Tibial nerve (tissue), 4 donors: ENCODE measurements at places on chromosomes 5 and 9. TPM values are rescaled to one million over a fixed set of nuclear protein-coding genes. Genes with fewer than 3 reads are reported as not detected.

- no peaks in the 10 kb centered on the region for H3K4me1 ChIP-seq
- no peaks in the 10 kb centered on the region for H3K27me3 ChIP-seq
- no peak overlapping the region for H3K4me3 ChIP-seq
- DNase-seq: no peak
- no peaks in the 10 kb centered on the region for H3K36me3 ChIP-seq
These were observed 119.1 kb upstream of the RASEF start for GRCh38 chr9:83182071-83182470.

DNA sequence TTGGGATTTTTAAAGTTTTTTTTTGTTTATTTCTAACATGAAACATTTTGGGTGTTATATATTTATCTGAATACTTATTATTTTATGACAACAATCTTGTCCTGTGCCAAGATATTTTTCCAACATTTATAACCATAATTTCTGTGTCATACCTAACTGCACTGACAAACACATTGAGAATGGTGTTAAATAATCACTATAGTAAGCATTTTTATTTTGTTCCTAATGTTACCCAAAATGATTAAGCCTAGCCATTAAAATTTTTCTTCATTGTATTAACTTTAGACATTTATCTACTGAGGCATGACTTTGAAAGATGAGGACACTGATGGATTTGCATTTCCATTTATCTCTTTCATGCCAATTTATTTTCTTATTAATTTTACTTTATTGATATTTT is 91.6 kb upstream of the STK32A start:
- H3K36me3 ChIP-seq: no peaks in the 10 kb centered on the region
- no peak for DNase-seq
- no peaks in the 10 kb centered on the region for H3K4me1 ChIP-seq

DNA sequence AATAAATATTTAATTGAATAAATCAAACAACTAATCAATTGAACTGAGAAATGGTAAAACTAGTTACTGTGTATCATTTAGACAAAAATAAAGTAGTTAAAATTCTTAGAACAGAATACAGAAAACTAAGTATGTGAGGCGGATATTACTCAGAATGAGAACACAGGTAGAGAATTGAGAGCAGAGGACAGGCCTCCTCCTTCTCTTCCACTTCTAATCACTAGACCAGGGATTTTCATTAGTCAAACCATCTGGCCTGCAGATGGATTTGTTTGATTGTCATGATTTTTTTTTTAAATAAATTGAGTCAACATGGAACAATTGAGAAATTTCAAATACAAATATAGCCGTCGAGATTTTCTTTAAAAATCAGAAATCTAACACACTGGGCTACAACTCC is 198.6 kb upstream of the HMHB1 start:
- no peak overlapping the region for H3K4me3 ChIP-seq
- DNase-seq: no peak
- H3K36me3 ChIP-seq: no peaks in the 10 kb centered on the region
- no peak overlapping the region for H3K27ac ChIP-seq
- no peaks in the 10 kb centered on the region for H3K27me3 ChIP-seq
- H3K4me1 ChIP-seq: no peaks in the 10 kb centered on the region

DNA sequence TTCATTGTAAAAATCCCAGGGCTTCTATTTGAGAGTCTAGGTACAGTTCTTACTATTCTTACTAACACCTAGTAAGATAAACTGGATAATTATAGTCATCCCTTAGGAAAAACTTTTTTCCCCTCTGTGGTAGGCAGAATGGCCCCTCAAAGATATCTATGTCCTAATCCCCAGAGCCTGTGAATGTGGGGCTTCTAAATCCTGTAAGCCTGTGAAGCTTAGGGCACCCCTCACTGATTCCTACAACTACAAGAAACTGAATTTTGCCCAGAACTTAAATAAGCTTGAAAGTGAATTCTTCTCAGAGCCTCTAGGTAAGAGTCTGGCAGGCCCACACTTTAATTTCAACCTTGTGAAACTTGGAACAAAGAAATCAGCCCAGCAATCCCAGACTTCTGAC is 130.1 kb upstream of the ACOT12 start:
- no peaks in the 10 kb centered on the region for H3K4me1 ChIP-seq
- no peak overlapping the region for H3K4me3 ChIP-seq
- no peak overlapping the region for H3K27ac ChIP-seq
- H3K27me3 ChIP-seq: no peaks in the 10 kb centered on the region
- H3K36me3 ChIP-seq: no peaks in the 10 kb centered on the region
- DNase-seq: no peak

- peaks cover 58% of the 10 kb centered on the region for H3K4me1 ChIP-seq
- no peaks in the 10 kb centered on the region for H3K27me3 ChIP-seq
- no peaks in the 10 kb centered on the region for H3K36me3 ChIP-seq
- no peak for DNase-seq
These were observed 6.1 kb downstream of the ZNF462 start for GRCh38 chr9:106869028-106869427.

Gene UBE2QL1
- 0.22 TPM for total RNA-seq

Gene SLC23A1
- not detected for total RNA-seq

Gene ZNF883
- total RNA-seq: 0.84 TPM

- peaks cover 72% of the 10 kb centered on the region for H3K36me3 ChIP-seq
- H3K27me3 ChIP-seq: no peaks in the 10 kb centered on the region
- H3K27ac ChIP-seq: peak overlapping the region; percentile 5
- DNase-seq: no peak
These were observed 103.1 kb upstream of the DMRT1 start for GRCh38 chr9:738209-738915.

Gene TMOD1
- total RNA-seq: 38.5 TPM

DNA sequence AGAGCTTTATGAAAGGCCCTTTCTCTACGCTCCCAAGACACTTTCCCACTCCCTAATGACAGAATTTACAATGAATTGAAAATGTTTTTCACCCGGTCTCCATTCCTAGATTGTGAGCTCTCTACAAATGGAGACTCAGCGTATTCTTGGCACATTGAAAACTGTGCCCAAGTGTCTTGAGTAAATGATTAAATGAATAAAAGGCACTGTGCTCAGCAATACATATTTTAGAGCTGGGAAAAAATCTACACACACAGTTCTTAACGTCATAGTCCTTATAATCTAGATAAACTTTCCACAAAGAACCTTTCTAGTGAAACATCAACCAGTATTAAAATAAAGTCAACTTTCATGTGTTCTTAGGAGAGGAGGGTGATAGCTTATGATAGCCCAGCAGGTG is 634.0 kb downstream of the RAB3C start:
- DNase-seq: no peak
- H3K27me3 ChIP-seq: no peaks in the 10 kb centered on the region
- H3K36me3 ChIP-seq: no peaks in the 10 kb centered on the region
- H3K4me3 ChIP-seq: no peak overlapping the region
- no peak overlapping the region for H3K27ac ChIP-seq

- H3K36me3 ChIP-seq: no peaks in the 10 kb centered on the region
- no peak for DNase-seq
- H3K4me3 ChIP-seq: no peak overlapping the region
These were observed 82.4 kb upstream of the ADRA1B start for GRCh38 chr5:159833846-159834245.

GRCh38 chr9:74236857-74237256 is 260.3 kb upstream of the RORB start:
- H3K36me3 ChIP-seq: no peaks in the 10 kb centered on the region
- H3K4me1 ChIP-seq: no peaks in the 10 kb centered on the region
- no peaks in the 10 kb centered on the region for H3K27me3 ChIP-seq
- H3K27ac ChIP-seq: no peak overlapping the region
- no peak overlapping the region for H3K4me3 ChIP-seq
- DNase-seq: no peak

DNA sequence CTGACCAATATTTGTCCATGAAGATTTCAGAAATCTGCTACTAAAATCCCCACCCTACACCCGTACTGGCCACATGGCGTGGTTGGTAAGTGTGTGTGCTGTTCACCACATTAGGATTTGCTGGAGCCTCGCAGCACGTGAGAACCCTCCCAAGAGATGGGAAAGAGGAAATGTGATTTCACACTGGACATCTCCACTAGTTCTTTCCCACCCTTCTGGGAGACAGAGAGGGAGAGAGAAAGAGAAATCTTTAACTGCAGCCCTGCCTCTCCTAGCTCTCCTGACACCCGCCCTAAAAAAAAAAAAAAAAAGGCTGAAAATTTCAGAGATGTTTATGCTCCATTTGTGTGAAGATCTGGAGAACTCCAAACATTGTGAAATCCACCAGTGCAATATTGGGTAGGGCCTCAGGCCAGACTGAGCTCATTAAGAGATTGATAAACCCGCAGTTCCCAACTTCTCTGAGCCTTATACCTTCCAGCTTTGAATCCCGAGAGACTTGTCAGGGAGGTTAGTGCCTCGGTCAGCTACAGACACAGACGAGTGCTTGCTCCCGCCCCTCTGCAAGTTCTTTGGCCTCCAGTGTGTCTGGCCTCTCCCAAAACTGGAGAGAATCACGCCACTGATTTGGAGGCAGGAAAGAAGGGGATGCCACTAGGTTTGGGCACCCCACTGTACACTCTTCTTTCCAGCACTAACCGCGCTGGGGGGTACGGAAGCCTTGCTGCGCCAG is 1.9 kb downstream of the SPRY4 start:
- peak overlapping the region; percentile 42 for H3K27ac ChIP-seq
- DNase-seq: peak; percentile 56
- H3K36me3 ChIP-seq: no peaks in the 10 kb centered on the region
- H3K4me1 ChIP-seq: peaks cover 32% of the 10 kb centered on the region
- no peaks in the 10 kb centered on the region for H3K27me3 ChIP-seq

Gene RAD17
- total RNA-seq: 20.9 TPM

DNA sequence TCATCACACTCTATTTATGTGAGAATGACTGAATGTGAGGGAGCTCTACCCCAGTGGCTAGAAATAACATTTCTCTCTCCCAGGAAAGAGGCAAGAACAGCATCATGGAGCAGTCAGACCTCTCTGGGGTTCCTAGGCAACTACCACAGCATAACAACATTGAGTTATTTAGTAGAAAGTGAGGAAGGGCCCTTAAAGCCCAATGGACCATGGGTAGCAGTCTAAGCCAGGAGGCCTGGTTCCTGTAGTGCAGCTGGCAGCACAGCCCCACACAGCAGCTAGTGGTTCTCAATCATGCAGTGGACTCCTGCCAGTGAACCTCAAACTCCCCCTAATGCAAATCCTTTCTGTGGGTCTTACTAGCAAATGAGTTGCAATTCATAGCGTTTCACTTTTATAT is 55.3 kb downstream of the SPEF2 start:
- H3K27me3 ChIP-seq: no peaks in the 10 kb centered on the region
- H3K4me1 ChIP-seq: no peaks in the 10 kb centered on the region
- no peaks in the 10 kb centered on the region for H3K36me3 ChIP-seq
- no peak for DNase-seq
- H3K4me3 ChIP-seq: no peak overlapping the region

Gene GABRP
- 0.98 TPM for total RNA-seq

GRCh38 chr5:69134126-69134525 is 32.8 kb upstream of the CCNB1 start:
- no peaks in the 10 kb centered on the region for H3K4me1 ChIP-seq
- no peak overlapping the region for H3K4me3 ChIP-seq
- H3K27me3 ChIP-seq: no peaks in the 10 kb centered on the region
- DNase-seq: no peak
- H3K36me3 ChIP-seq: peaks cover 61% of the 10 kb centered on the region

DNA sequence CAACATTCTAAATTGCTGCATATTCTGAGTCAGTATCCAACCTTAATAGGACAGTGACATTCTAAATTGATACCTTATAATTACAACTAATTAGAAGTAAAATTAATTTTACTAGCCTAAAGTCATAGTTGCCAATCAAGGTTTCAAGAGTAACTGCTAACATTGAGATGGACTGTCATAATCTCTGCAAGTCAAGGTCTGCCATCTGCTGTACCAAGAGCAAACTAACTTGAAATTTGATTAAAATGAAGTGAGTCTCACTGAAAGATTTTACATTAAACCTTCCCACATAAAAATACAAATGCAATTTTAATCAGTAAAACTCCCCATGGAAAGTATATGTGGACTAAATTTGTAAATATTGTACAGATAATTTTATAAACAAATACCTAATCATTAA is 235.3 kb downstream of the PRDM9 start:
- no peak for DNase-seq
- no peak overlapping the region for H3K27ac ChIP-seq
- H3K4me3 ChIP-seq: no peak overlapping the region
- no peaks in the 10 kb centered on the region for H3K27me3 ChIP-seq

GRCh38 chr5:170501931-170502330 is 1.9 kb upstream of the KCNIP1 start:
- no peaks in the 10 kb centered on the region for H3K27me3 ChIP-seq
- no peak overlapping the region for H3K4me3 ChIP-seq
- H3K4me1 ChIP-seq: no peaks in the 10 kb centered on the region
- no peak overlapping the region for H3K27ac ChIP-seq
- H3K36me3 ChIP-seq: no peaks in the 10 kb centered on the region

Gene PLAC8L1
- total RNA-seq: not detected

DNA sequence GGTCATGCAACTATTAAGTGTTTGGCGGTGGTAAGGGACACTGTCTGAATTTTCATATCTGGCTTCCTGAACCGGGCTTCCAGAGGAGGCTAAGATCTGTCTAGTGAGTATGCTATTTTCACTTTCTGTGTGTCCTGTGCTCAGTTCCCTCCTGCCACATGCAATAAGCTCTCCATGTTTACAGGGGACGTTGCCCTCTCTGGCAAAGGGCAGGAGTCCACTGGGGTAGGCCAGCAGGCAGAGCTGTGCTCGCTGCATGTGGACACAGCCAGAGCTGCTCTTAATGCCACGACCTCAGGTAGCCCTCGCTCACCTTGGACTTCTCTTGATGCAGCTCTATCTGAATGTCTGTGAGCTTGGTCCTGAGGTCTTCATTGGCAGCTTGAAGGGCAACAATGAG is 111.2 kb downstream of the JAKMIP2 start:
- no peaks in the 10 kb centered on the region for H3K36me3 ChIP-seq
- no peak overlapping the region for H3K4me3 ChIP-seq
- no peaks in the 10 kb centered on the region for H3K27me3 ChIP-seq
- DNase-seq: no peak
- H3K4me1 ChIP-seq: no peaks in the 10 kb centered on the region
